ENCODE measurements at places on chromosomes 11 and 22.

GRCh38 chr11:37560346-37560745 lies 962.3 kb upstream of the RAG2 start:
- no peak for DNase-seq

DNA sequence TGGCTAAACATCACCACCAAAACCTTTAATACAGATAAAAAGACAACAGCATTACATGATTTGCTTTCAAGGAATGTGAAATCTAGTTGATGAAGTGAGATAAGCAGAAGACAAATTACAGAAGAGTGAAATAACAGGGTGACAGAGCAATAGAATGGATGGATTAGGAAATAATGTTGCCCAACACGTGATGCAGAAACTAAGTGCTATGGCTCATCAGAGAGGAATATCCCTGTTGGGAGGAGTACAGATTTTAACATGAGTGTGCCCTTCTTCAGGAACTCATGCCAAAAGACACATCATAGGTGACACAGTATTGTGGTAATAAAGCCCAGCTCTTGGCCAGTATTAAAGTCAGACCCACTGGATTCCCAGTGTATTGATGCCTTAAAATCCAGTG lies 176.6 kb upstream of the RAG2 start:
- DNase-seq = no peak

GRCh38 chr11:100557830-100558611 lies 129.1 kb upstream of the ARHGAP42 start:
- DNase-seq = no peak

DNA sequence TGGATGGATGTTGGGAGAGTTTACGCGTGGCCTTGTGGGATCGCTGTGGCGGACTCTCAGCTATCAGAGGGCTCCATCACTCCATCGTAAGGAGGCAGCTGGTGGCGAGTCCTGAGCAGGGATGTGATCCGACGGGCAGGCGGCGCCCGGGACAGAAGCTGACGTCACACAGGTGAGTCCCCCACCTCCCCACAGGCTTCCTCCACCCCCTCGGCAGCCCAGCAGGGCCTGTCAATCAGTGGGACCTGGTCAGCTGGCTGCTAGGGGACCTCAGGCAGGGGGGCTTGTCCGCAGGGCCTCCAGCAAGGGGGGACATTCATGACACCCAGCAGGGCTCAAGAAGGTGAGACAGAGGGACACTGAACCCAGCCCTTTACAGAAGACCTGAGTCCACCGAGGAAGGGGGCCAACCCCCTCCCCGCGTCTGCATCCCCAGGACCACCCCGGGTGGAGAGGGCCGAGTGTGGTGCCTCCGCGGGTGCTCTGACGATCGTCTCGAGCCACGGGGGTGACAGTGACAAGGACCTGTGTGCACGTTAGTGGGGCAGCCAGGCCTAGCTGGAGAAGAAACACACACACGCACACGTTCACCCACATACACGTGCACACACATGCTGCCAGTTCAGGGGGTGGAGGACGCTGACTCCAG lies 7.1 kb downstream of the HRAS start:
- DNase-seq = no peak

GRCh38 chr22:39847477-39847876 lies 46.1 kb downstream of the ENTHD1 start:
- DNase-seq = no peak

- DNase-seq = no peak
Observed at GRCh38 chr22:22248878-22249277, 4.3 kb downstream of the VPREB1 start.

DNA sequence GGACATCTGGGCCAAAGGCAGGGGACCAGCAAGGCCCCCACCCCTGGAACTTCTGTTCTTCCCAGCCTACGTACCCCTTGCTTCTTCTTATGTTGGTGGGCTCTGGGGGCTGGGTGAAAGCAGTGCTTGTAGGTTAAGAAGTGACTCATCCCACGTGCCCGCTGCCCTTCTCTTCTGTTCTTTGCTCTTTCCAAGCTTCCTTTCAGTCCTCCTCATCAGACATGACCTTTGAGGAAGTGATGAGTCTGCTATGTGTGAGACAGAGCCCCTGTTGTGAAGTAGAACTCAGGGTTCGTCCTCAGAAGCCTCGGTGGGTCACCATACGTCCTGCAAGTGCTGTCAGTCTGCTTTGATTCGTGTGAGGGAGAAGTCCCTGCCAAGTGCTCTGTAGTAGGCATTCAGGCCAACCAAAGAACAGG lies 12.7 kb downstream of the MED15 start:
- DNase-seq = no peak

GRCh38 chr22:40611606-40612005 lies 24.9 kb downstream of the MRTFA start:
- DNase-seq = no peak

GRCh38 chr22:41184679-41185078 lies 20.4 kb upstream of the L3MBTL2 start:
- no peak for DNase-seq
